ENCODE measurements at places on chromosomes 13 and 19.
A peak's percentile ranks its signal among the peaks of the same experiment; 100 is the strongest.

DNA sequence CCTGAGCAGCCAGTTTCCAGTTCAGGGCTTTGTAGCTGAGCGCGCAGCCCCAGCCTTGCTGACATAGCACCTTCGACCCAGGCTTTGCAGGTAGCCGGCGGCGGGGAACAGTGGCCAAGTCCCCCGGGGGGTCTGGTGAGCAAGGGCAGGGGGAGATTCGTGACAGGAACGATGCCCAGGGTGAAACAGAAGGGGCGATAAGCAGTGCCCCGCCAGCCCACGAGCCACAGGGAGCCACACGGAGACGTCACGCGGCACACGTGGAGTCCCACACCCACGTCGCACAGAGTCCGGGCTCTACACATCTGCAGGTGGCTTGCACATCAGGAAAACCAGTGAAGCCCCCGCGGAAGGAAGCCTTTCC, 127.2 kb downstream of the SOX1 start:
- no peak overlapping the region for H3K4me3 ChIP-seq
- H3K27ac ChIP-seq: no peak overlapping the region
- H3K27me3 ChIP-seq: no peaks in the 10 kb centered on the region
- H3K4me1 ChIP-seq: no peaks in the 10 kb centered on the region
- no peak for DNase-seq
- H3K36me3 ChIP-seq: no peaks in the 10 kb centered on the region

DNA sequence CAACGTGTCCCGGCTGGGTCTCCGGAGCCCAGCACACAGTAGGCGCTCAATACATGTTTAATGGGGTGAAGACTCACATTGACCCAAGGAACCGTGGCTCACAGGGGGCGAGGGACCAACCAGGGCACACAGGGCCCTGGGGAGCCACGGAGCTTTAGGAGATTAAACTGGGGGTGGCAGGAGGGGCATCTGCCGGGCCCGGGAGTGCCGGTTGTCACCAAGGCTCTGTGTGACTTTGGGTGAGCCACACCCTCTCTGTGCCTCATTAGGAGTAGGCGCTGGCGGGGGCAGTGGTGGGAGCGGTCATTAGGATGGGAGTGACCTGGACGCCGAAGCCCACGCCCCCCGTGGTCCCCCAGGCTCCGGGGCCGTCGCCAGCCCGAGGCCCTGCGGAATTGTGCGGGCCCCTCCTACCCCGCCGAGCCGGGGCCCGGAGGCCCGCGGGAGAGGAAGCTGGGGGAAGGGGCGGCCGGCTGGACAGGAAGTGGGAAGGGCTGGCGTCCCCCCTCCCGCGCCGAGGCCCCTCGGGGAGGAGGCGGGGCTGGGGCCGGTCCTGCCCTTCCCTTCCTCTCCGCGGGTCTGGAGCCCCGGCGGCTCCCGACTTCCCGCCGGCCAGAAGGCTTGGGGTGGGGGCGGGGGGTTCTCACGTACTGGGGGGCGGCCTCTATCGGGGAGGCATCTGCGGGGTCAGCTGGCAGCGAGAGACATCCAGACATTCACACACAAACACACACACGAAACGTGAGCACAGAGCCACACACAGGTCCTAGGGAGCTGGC, 1.8 kb upstream of the SSBP4 start:
- peak overlapping the region; percentile 63 for H3K4me3 ChIP-seq
- peak; percentile 81 for DNase-seq
- peaks cover 13% of the 10 kb centered on the region for H3K27me3 ChIP-seq
- H3K36me3 ChIP-seq: no peaks in the 10 kb centered on the region

DNA sequence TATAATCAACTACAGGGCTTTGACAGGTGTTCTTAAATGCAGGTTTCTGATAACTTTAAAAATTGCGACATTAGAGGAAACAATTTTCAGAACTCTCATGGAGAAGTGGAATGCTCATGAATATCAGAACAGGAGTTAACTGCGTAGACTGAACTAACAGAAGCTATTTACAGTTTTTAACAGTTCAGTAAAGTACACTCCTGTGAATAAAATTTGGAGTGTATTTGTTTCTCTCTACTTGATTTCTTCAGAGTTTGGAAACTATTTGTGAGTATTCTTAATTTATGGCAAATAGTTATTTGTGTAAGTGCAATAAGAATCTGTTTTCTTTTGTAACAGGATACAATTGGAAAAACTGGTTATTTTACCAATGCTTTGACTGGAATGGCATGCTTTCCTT, 114.4 kb downstream of the TNFRSF19 start:
- no peak for DNase-seq
- no peaks in the 10 kb centered on the region for H3K27me3 ChIP-seq
- no peaks in the 10 kb centered on the region for H3K36me3 ChIP-seq
- H3K27ac ChIP-seq: no peak overlapping the region

- H3K36me3 ChIP-seq: peaks cover 32% of the 10 kb centered on the region
- H3K27me3 ChIP-seq: no peaks in the 10 kb centered on the region
- peak; percentile 79 for DNase-seq
- H3K4me1 ChIP-seq: no peaks in the 10 kb centered on the region
Observed at GRCh38 chr19:45528744-45529419, 21.6 kb downstream of the VASP start.

DNA sequence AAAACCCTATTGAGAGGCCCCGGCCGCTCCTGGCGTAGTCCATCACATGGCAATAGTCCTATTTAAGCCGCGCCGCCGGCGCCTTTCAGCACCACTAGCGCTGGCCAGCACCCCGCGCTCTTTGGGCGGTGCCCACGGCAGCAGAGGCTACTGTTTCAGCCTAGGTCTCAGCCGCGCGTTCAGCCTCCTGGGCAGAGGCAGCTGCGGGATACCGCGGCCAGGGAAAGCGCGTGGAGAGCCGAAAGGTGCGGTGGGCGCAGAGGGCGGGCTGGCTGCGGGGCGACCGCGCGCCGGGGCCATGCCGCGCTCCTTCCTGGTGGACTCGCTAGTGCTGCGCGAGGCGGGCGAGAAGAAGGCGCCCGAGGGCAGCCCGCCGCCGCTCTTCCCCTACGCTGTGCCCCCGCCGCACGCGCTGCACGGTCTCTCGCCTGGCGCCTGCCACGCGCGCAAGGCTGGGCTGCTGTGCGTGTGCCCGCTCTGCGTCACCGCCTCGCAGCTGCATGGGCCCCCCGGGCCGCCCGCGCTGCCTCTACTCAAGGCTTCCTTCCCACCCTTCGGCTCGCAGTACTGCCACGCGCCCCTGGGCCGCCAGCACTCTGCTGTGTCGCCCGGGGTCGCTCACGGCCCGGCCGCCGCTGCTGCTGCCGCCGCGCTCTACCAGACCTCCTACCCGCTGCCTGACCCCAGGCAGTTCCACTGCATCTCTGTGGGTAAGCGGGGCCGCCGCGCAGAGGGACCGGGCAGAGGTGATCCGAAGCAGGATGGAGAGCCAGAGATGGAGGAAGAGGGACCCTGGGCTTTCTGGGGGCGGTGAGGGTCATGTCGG, at the start of gene GSX1:
TSS of gene GSX1 (plus strand) at position 91 of the 826 bp plus-strand sequence. CDS start at position 299, 208 bp downstream.
- H3K4me1 ChIP-seq: no peaks in the 10 kb centered on the region
- H3K36me3 ChIP-seq: no peaks in the 10 kb centered on the region
- H3K4me3 ChIP-seq: peak within 1 kb of the TSS; percentile 36
- no peak within 1 kb of the TSS for H3K27ac ChIP-seq
- H3K27me3 ChIP-seq: peaks cover 65% of the 10 kb centered on the region

DNA sequence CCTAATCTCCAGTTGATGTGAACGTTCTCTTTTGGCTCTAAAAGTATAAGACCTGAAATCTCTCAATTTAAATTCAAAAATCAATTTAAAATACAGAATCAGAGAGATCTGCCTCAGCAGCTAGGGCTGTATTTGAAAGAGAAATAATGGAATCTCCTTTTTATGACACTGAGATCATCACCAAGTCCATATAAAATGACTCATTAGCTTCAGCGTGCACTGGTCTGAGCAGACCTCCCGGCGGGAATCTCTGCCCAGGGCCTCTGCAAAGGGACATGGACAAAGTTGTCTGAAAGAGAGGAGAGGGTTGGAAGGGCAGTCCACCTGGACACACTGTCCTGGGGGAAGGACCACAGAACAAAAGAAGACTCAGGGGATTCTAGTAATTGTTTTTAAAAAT, 855.6 kb downstream of the EFNB2 start:
- no peak overlapping the region for H3K27ac ChIP-seq
- no peak for DNase-seq
